ENCODE measurements at places on chromosomes 12 and 14.

- DNase-seq = no peak
Observed at GRCh38 chr12:92290350-92290695, 144.7 kb upstream of the BTG1 start.

GRCh38 chr12:46804054-46804453 is 21.7 kb downstream of the SLC38A4 start:
- DNase-seq = no peak

- no peak for DNase-seq
Observed at GRCh38 chr14:36243183-36243582, 66.7 kb upstream of the PTCSC3 start.

- DNase-seq = no peak
Observed at GRCh38 chr14:31703056-31703455, 141.9 kb downstream of the NUBPL start.

GRCh38 chr14:54503486-54503885 is 6.2 kb upstream of the CGRRF1 start:
- no peak for DNase-seq

GRCh38 chr12:72273499-72273837 is 1.3 kb downstream of the TRHDE start:
- DNase-seq = no peak

GRCh38 chr14:53842938-53843337 is 113.7 kb downstream of the BMP4 start:
- DNase-seq = no peak

GRCh38 chr12:4383304-4383865 is 3.9 kb upstream of the FGF23 start:
- no peak for DNase-seq

- DNase-seq = no peak
Observed at GRCh38 chr12:93032758-93033157, 103.7 kb upstream of the EEA1 start.

DNA sequence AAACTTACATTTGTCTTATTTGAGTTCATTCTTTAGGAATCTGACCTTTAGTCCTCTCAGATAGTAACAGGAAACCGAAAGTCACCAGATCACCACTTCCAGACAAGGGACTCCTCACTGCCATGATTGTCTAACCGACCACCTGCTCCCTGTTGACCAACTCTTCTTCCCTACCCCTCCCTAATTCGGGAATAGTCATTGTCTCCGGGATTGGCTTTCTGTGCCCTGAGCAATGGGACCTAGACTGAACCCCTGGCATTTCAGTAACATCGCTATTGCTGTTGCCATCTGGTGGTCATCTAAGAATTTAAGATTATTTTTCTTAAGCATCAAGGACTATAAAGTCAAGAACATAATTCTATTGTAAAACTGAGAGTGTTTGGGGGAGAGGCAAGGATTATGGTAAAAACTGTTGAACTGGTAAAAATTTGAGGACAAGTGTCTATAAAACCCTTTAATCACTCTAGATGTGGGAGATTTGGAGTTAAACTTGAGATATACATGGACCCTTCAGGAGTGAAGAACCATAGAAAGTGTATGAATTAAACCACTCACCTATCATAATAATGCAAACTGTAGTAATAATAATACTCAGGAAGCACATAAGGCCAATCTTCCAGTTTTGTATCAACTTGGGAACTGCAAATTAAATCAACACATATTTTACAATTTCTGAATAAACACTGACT is 6.3 kb downstream of the CLEC2A start:
- peak; percentile 6 for DNase-seq

DNA sequence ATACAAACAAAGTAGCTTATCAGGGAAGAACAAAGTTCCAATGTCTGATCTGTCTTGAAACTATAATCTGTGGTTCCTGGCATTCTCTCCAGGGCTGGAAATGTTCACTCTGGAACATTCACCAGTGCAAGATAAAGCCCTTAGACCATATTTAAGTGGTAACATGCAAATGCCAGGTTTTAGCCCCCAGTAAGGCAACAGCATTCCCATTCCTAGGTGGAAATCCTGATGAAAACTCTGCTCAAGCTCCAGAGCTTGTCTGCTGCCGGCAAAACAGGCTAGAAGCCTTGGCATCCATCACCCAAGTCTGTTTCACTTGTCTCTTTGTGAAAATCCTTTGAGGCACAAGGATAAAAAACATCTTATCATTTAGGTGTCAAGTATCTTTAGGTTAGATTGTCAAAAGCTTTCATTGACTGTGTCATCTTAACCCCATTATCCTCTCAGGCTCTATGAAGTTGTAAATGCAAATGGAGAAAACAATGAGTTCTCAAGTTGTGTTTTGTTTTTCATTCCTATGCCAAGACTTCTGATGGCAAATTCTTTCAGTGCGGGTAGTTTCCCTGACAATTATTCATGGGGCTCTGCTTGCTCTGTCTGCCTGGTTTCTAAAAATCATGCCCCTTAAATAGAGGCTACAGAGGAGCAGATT is 344.7 kb downstream of the NELL2 start:
- no peak for DNase-seq

- DNase-seq = no peak
Observed at GRCh38 chr14:90722590-90722989, 93.6 kb downstream of the TTC7B start.

- no peak for DNase-seq
Observed at GRCh38 chr12:116880817-116881324, 370 bp downstream of the HRK start.

GRCh38 chr12:4069670-4070010 is 196.4 kb upstream of the PARP11 start:
- DNase-seq = no peak

GRCh38 chr14:21860172-21860571 is 186.6 kb upstream of the OR4E1 start:
- no peak for DNase-seq

DNA sequence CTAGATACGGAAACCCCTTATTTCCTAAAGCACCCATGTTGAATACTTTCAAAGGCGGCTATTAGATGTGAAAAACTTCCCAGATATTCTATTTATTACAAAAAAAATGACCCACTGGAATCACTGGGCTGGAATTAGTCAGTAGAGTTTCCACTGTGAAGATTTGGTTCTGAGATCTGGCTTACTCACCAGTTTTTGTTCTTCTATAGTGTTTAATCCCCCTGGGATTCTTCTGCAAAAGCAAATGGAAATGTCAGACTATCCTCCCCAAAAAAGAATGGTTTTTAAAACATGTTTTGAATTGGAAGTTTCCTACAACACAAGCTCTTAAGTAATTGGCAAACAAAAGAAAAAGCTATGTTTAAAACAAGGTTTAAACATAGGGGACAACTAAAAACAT is 166.4 kb downstream of the STXBP6 start:
- no peak for DNase-seq

DNA sequence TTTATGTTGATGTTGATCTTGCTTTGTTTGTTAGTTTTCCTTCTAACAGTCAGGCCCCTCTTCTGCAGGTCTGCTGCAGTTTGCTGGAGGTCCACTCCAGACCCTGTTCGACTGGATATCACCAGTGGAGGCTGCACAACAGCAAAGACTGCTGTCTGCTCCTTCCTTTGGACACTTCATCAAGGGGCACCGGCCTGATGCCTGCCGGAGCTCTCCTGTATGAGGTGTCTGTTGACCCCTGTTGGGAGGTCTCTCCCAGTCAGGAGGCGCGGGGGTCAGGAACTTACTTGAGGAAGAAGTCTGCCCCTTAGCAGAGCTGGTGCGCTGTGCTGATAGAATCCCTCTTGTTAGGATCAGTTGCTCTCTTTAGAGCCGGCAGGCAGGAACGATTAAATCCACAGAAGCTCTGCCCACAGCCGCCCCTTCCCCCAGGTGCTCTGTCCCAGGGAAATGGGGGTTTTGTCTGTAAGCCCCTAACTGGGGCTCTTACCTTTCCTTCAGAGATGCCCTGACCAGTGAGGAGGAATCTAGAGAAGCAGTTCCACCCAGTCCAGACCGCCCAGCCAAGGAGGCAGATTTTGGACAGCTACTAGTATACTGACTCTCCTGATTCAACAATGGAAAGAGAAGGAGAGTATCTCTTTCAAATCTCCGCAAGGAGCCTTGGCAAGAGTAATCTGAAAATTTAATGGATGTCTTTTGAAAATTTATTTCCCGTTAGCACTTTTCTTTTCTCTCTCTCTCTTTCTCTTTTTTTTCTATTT is 25.2 kb downstream of the MIA2 start:
- no peak for DNase-seq

DNA sequence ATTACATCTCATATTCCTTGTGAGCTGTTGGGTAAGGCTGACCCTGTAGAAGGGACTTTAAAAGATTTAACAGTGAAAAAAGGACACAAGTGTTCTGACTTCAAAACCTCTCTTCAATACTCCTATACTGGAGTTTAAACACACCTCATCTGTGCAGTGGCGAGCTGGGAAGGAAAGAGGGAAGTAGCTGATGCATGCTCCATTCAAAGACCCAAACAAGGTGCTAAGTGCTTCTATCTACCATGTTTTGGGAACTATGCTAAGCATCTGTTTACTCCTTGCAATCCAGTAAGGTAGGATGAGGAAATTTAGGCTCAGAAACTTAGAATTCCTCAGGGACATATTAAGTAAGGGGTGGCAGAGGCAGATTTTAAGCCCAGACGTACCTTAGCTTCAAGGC is 16.4 kb upstream of the DNM1L start:
- no peak for DNase-seq

DNA sequence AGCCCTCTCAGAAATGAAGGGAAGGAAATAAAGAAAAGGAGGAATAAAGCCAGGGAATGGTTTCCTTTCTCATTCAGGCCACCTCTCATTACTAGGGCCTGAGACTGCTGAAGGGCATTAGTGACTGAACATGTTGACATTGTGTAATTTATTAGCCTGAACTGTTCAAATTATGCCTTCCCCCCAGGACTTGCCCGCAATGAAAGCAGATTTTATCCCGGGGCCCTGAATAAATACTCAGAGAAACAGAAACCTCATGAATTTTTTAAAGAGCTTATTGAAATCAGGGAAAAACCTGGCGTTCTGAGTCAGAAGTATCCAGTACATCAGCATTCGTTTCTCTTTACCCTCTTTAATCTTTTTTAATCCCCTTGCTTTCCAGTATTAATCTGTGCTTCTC is 35.9 kb upstream of the WSCD2 start:
- no peak for DNase-seq

DNA sequence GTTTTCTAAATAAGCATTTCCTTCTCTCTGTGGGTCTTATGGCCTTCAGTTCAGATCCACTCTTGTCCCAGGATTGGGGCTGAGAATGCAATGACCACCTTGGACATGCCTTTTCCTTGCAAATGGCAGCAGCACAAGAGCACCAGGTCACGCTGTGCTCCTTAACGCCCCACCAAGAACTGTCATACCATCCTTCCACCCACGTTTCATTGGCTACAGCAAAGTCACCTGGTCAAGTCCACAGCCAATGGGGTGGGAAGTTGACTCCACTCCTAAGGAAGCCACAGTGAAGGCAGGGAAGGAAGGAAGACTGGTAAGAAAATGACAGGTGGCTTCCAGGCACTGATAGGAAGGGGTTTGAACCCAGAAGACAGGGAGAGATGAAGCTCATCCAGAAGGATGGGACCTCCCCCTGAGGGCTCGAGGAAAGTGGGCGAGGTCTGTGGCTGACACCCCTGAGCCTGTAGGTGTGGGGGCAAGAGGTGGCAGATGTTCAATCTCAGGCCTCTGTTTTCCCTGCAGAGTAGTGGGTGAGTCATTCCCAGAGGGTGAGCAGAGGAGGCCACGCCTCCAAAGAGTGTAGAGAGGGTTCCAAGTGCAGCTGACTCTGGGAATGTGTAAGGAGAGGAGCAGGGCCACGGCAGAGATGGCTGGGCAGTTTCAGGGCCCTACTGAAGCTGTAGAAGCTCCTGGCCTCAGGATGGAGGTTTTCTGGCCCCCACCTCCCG is 113.5 kb upstream of the VRK1 start:
- no peak for DNase-seq

GRCh38 chr12:43072431-43072830 is 479.6 kb downstream of the ADAMTS20 start:
- no peak for DNase-seq

Data from AG04450 (cell line).